ENCODE measurements at places on chromosomes 3 and 15. TPM values are rescaled to one million over a fixed set of nuclear protein-coding genes. Genes with fewer than 3 reads are reported as not detected.

DNA sequence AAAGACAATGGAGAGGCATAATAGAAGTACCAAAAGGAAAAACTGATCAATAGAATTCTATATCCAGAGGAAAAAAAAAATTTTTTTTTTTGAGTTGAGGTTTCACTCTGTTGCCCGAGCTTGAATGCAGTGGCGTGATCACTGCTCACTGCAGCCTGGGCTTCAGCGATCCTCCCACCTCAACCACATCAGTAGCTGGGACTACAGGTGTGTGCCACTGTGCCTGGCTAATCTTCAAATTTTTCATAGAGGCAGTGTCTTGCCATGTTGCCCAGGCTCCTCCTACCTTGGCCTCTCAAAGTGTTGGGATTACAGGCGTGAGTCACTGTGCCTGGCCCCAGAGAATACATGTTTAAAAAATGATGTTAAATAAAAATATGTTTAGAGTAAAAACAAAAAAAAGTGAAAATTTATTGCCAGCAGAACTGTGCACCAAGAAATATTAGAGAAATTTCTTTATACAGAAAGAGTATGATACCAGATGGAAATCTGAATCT lies 154.3 kb upstream of the ZBTB20 start:
- DNase-seq = no peak

- DNase-seq = no peak
Observed at GRCh38 chr3:40583691-40584090, 58.9 kb downstream of the ZNF621 start.

GRCh38 chr15:28109626-28110455 lies 10.7 kb upstream of the OCA2 start:
- DNase-seq = no peak

- DNase-seq = no peak
Observed at GRCh38 chr15:96052154-96052553, 278.3 kb upstream of the NR2F2 start.

DNA sequence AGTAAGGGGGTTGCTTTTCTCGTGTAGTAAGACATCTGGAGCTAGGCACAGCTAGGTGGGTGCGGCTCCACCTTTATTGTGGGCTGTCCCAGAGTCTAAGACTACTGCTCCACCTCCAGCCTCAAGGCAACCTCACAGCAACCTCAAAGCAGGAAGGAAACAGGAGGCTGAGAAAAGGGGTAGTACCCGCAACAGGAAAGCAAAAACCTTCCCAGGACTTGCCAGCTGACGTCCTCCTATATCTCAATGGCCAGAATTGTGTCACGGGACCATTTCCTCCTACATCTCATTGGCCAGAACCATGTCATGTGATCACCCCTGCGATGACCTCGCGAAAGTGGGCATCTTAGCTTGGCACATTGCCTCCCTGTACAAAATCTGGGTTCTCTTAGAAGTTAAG lies 4.3 kb upstream of the GPR160 start:
- no peak for DNase-seq

GRCh38 chr3:37291275-37291700 lies 116.9 kb upstream of the LRRFIP2 start:
- peak; percentile 63 for DNase-seq

DNA sequence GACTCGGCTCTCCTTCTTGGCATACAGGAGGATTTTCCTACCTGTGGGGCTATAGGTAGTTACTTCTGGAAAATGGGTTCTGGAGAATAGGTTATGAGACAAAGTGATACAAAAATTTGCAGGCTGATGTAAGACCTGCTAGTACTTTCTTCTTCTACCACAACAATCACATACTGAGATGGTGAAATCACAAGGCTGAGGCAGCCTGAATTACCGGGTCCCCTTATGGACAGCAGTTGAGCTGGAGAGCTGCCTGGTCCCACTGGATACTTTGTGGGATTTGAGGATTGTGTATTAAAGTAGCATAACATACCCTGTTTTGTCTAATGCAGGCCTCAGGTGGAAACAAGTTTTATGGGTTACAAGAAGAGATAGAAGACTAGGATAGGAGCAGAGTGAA lies 86.5 kb upstream of the FAM98B start:
- DNase-seq = no peak

- no peak for DNase-seq
Observed at GRCh38 chr3:64398006-64398405, 172.7 kb upstream of the PRICKLE2 start.

The CCDC13 gene
- 0.87 TPM for total RNA-seq

The SEC62 gene
- total RNA-seq = 20.1 TPM

DNA sequence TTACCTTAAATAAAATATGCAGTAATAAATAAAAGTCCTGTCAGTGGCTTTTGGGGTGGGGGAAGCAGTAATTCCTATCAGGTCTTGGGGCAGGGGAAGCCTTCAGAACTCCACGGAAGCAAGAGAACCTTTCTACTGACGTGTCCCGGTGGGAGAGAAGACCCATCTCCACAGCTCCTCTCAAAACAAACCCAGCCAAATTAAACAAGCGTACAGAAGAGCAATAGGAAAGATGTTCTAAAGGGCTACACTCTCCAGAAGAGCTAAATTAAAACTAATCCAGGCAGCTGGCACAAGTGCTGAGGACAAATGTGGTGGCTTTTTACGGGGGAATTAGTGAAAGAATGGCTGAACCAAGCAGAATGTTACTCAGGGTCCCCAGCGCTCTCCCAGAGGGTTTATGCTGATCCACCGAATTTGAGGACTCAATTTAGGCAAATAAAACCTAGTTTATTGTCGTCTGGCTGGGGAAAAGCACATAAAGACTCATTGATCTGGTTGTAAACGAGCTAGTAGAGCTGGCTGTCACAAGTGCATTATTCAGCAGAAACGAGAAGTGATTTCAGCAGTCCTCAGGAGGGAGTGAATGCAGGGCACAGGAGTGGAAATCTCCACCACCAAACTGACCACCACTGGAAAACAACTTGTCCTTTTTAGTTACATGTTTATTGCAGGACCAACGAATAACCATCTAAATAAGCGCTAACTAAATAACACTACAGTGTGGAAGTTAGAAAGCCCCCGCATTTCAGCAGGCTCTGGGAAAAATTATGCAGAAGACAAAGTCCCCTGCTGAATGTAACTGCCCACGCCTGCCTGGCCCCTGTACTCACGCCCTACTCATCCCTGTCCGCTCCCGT lies 13.5 kb downstream of the BFSP2 start:
- no peak for DNase-seq

DNA sequence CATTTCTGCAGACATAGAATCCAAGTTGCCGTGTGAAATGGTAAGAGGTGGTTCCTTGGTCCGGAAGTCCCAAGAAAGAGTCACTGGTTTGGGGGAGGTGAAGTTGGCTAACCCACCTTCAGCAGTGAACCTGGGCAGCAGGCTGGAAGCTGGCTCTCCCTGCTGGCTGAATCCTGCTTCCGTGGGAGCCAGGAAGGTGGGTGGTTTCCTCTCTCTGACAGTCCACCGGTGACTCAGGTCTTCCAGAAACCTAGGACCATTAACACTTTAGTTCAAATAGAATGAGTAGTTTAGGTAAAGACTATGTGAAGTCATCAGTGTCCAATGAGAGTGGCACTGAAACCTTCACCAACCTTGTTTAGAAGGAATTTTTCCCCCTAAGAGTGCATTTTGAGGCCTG lies 87.4 kb upstream of the CACNA2D3 start:
- no peak for DNase-seq

DNA sequence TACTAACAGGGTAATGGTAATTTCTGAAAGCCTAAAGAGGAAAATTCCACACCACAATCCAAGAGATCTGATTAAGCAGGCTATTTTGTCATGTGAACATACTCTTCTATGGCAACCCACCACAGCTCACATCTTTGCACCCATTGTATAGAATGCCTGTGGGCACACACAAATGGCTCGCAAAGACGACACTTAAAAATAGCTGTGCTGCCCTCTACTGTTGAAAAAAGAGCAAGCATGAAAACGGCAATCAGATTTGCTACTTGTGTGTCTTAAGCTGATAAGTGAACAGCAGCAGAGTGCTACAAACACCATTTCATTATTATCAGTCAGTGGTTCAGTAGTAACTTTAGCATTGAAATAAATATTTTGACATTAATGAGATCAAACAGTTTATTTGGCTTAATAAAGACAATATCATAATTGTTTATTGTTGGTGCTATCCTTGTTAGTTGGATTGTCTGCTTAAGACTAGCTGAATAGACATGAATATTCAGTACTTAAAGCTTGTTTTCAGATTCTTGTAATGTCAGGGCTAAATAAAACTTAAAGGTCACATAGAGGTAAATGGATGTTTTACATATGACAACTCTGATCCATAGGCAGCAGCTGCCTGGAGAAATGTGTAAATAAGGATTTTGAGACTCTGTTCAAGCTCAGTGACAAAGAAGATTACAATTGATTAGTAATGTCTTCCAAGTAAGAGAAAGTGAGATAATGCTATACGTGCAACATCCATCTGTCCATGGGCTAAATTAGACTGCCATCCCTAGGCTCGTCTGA lies 199.1 kb downstream of the LRRN1 start:
- DNase-seq = peak; percentile 15

The KAT2B gene
- 5.5 TPM for total RNA-seq

The PRR20G gene
- total RNA-seq = not detected

The TMEM207 gene
- not detected for total RNA-seq

The DUOX1 gene
- total RNA-seq = not detected

- no peak for DNase-seq
Observed at GRCh38 chr3:62378311-62378789, 5.0 kb upstream of the FEZF2 start.

The BFSP2 gene
- total RNA-seq = not detected

The ATP13A5 gene
- total RNA-seq = not detected

DNA sequence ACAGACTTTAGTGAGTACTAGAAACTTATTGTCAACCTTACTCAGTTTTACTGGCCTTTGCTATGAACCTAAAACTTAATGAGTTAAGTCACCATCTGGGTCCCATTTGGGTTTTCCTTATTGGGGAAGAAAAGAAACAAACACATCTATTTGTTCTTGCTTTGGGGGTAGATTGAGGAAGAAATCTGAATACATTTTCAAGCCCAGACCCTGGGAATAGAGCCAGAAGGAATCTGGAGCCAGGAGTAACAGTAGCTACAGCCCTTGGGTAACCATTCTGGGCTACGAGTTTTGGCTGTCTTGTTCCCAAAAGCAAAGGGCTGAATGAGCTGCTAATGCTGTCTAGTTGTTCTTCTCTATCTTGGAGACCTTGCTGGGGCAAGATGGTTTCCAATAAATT lies 16.5 kb downstream of the SLC12A1 start:
- no peak for DNase-seq

DNA sequence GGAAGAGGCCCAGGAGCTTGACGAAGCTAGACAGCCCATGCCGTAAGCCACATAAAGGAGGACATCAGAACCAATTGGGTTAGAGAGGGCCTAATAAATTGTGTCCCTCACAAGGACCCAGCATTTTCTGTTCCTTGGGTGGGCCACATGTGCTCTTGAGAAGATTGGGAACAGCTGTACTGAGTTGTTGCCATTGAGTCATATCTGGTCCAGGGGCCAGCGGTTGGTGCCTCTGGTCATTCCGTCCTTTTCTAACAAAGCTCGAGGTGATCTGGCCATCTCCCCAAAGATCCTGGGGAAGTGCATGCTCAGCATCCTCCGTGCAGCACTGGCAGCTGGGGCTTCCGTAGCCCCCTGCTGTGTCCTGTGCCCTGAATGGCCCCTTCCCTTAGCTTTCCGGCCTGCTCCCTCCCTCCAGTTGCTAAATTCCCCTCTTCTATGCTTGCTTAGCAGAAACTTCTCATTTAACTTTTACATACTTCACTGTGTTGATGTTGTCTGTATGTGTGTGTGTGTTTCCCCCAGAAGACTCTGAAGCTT lies 73.0 kb downstream of the EEFSEC start:
- no peak for DNase-seq
